ENCODE measurements at places on chromosomes 4 and X.

GRCh38 chr4:25007598-25007997 lies 23.1 kb downstream of the LGI2 start:
- no peak for DNase-seq

- no peak for DNase-seq
Measured at GRCh38 chr4:140793291-140793690, 37.1 kb upstream of the TBC1D9 start.

DNA sequence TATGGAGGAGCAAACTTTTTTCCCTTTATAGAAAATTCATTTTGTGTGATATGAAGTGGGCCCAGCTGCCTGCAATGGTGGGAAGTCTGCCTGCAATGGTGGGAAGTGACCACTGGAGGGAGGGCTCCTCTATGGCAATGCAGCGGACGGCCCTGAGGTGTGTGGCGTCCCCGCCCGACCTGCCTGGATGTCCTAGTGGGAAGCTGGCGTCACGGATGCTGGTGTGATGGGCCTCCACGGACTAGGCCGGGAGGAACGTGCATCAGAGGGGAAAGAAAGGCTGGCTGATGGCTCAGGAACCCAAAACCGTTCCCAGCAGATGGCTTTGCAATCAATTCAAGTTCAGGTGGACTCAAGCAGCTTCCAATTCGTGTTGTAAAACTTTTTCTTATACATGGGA lies 177.9 kb downstream of the AFAP1 start:
- peak; percentile 26 for DNase-seq

DNA sequence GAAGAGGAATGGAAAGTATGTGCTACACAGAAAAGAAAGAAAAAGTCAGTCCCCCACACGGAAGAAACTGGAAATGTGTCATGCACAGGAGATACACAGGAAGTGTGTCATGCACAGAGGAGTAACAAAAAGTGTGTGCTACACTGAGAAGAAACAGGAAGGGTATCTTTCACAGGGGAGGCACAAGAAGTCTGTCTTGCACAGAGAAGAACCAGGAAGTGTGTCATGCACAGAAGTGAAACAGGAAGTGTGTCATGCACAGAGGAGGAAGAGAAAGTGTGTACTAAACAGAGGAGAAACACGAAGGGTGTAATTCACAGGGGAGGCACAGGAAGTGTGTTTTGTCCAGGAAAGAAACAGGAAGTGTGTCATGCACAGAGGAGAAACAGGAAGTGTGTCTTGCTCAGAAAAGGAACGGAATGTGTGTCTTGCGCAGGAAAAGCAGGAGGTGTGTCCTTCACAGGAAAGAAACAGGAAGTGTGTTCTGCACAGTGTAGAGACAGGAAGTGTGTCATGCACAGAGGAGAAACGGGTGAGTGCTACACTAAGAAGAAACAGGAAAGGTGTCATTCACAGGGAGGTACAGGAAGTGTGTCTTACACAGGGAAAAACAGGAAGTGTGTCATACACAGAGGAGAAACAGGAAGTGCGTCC lies 527.2 kb upstream of the PRKX start:
- DNase-seq: no peak

DNA sequence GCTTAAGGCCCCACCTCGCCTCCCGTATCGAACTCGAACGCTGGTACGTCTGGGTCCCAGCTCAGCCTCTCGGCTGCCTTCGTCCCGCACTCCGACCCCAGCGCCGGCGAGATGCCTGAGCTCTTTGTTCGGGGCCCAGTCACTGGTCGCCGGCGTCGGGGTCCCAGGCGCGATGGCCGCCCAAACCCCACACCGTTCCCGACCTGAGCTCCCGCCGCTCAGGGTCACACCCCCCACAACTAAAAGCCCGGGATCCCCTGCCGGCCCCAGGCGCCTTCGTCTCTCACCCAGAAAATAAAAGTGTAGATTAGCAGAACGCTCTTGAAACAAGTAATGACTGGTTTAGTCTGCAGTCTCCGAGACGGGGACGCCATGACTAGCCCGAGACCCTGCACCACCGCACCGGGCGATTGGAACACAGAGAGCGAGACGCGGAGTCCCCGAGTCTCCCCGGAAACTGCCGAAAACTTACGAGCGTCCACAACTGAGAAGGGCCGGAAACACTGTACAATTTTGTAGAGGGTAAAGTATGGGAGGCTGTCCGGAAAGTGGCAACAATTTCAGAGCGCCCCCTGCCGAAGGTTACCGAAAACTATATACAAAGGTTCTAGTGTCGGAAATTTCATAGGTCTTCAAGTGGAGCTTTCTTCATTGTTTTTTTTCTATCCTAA lies at the start of gene TSPAN6:
TSS of gene TSPAN6 (minus strand) at position 486 of the 671 bp plus-strand sequence. CDS start at position 374, 112 bp downstream.
- DNase-seq: peak; percentile 75

- DNase-seq: no peak
Measured at GRCh38 chr4:17347445-17347844, 164.4 kb downstream of the QDPR start.

- peak; percentile 88 for DNase-seq
Measured at GRCh38 chr4:150229520-150229919, 151.3 kb downstream of the DCLK2 start.

DNA sequence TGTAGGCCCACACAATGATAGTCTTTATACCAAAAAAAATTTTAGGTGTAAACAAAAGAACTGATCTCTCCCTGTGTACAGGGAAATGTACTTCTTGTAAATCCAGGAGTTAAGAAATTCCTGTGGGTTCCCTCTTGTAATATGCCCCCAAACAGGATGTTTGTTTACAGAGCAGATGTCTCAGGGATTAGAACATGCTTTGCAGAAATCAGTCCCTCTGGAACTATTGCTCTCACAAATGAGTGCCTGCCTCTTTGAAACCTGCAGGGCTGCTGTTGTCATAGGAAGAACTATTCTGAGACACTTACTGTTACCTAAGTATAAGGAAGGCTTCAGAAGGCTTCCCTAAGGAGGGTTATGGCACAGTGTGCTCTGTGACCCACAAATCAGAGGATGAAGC lies 35.6 kb downstream of the PAK3 start:
- DNase-seq: peak; percentile 12

DNA sequence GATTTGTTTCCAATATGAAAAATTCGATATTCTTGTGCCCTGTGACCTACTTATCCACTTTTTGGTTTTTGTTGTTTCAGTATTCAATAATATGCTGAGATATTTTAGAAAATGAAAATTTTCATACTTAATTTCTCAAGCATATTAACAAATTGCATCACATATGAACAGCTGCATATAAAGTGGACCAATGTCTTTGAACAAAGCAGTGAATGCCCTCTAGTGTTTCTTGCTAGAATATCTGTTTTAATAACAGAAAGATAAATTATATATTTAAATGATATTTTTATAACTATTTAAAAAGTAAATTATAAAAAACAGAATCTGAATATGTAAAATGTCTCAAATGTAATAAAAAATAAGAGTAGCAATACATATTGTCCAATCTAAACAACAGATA lies 31.7 kb upstream of the INTU start:
- peak; percentile 35 for DNase-seq

DNA sequence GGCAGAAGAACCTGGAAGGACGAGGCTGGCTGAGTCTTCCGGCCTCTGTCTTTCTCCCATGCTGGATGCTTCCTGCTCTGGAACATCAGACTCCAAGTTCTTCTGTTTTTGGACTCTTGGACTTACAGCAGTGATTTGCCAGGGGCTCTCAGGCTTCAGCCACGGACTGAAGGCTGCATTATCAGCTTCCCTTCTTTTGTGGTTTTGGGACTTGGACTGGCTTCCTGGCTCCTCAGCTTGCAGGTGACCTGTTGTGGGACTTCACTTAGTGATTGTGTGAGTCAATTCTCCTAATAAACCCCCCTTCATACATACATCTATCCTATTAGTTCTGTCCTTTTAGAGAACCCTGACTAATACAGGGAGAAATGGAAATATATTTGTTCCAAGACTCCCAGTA lies 265.8 kb downstream of the PCDH18 start:
- no peak for DNase-seq

GRCh38 chrX:105910563-105911105 lies 88.3 kb downstream of the NRK start:
- no peak for DNase-seq

DNA sequence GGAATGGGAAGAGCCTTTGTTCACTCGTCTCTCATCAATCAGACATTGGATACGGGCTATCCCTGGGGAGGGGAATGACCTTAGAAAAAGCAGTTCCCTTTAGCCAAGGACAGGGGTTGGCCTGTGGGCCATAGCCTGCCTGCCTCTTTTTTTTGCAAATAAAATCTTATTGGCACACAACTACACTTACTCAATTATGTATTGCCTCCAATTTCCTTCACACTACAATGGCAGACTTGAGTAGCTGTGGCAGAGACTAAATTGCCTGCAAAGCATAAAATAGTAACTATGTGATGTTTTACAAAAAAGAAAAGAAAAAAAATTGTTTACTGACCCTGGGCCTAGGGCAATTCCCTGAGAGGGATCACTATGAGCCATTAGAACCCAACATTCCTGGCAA lies 23.4 kb downstream of the PPP1R2C start:
- DNase-seq: no peak

GRCh38 chrX:69101683-69102251 lies 63.5 kb downstream of the PJA1 start:
- no peak for DNase-seq

GRCh38 chr4:100511896-100512295 lies 5.9 kb downstream of the EMCN start:
- no peak for DNase-seq

DNA sequence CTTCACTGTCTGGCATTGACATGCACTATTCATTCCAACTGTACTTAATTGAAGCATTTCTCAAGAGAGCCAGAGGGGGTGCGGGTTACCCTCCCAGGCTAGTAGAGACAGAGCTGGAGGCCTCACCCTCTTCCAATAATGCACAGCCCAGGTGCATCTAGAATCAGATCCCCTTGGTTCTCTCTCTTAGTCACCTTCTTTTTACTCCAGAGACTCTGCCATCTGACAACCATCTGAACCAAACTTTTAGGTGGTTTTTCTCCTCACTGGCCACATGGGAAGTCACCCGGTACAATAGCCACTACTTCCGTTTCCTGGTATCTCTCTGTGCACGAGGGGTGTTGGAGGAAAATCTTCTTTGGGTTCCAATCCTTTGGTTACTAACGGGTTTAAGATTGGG lies 81.3 kb downstream of the SLC2A9 start:
- no peak for DNase-seq

- DNase-seq: peak; percentile 71
Measured at GRCh38 chrX:57289089-57289488, 2.6 kb downstream of the FAAH2 start.

DNA sequence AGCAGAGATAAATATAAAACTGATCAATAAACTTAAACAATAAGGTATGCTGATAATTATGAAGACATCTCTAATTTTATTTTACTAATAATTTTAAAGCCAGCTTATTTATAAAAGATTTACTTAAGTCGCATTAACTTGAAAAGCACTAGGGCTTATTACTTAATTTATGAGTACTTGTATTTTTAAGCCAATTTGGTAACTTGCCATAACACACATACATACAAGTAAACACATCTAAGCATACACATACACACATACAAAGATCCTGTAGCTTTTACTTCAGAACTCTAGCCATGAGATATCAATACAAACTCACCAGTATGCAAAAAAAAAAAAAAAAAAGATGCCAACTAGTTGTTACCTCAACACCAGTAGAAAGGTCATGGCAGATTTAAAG lies 10.0 kb upstream of the GPR78 start:
- DNase-seq: no peak

DNA sequence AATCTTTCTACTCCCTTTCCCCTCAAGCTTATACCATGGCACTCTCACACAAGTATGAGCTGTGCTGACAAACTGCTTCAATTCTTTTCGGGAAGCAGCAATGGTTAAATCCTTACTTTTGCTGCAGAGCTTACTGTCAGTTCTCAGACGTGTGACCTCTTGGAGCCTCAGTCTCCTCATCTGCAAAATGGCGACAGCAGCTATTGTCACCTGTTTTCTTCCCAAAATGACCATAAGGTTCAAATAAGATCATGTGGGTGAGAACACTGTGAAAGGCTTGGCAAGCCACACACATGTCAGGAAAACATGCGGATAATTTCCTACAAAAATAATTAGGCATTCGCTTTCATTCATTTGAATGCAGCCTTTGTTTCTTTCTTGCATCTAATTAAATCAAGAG lies 36.8 kb upstream of the IRF2 start:
- DNase-seq: no peak

DNA sequence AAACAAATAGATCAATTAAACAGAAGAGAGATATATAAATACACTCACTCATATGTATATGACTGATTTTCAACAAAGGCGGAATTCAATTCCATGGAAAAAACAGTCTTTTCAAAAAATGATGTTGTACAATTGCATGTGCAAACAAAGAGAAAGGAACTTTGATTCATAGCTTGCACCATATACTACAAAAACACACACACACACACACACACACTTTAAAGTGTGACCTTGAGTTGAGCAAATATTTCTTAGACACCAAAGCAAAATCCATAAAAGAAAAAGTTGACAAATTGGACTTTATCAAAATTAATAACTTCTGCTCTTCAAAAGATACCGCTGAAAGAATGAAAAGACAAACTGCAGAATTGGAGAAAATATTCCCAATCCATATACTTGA lies 168.8 kb downstream of the EVC2 start:
- DNase-seq: no peak

DNA sequence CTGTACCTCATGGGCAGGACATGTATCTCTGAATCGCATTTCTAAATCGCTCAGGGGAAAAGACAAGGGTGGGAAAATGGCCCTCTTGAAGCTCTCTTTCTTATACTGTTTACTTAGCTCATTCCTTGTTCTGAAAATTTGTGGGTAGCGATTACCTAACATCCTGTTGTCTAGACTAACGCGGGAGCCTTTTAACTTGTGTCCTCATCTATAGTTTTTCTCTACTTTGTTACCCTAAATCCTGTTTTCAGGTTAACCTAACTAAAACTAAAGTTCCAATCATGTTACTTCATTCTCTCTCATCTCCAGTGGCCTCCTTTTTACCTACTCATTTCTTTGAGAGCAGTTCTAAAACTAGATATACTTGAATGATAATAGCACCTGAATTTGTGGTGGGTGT lies 45.0 kb downstream of the SNX25 start:
- peak; percentile 75 for DNase-seq

DNA sequence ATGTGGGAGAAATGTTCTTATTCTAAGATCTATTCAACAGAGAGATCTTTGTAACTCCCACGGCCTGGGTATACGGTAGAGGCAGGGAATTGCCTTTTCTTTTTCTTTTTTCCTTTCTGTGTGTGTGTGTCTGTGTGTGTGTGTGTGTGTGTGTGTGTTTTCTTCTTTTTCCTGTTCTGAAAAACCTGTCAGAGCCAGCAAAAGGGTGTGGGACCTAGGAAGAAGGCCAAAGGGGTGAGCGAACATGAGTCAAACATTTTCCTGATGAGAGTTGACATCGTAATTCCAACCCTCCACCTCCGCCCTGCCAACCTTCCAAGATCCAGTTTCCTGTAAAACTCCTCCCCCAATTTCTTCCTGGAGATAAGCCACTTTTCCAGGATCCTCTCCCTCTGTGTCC lies 2.8 kb upstream of the CHIC2 start:
- DNase-seq: peak; percentile 98

GRCh38 chr4:26687728-26688127 lies 103.8 kb downstream of the TBC1D19 start:
- DNase-seq: peak; percentile 60

- DNase-seq: no peak
Measured at GRCh38 chr4:136946307-136946907, 585.9 kb downstream of the PCDH18 start.

GRCh38 chr4:173752610-173753230 lies 222.7 kb upstream of the HAND2 start:
- no peak for DNase-seq

GRCh38 chr4:175339100-175339707 lies 421.0 kb downstream of the ADAM29 start:
- peak; percentile 4 for DNase-seq

All from bronchial epithelial cell (primary cell).